Iris pigment epithelial cell (primary cell): ENCODE measurements at places on chromosomes 16 and 17.
A peak's percentile ranks its signal among the peaks of the same experiment; 100 is the strongest.

GRCh38 chr16:3508736-3509135 lies 7.9 kb downstream of the CLUAP1 start:
- no peak for DNase-seq

- DNase-seq, result no peak
Observed at GRCh38 chr17:34733333-34733732, 154.0 kb downstream of the TMEM132E start.

GRCh38 chr17:19726631-19727376 lies 10.4 kb upstream of the SLC47A2 start:
- DNase-seq, result no peak

- peak; percentile 25 for DNase-seq
Observed at GRCh38 chr17:14838567-14838966, 426.6 kb downstream of the PMP22 start.

DNA sequence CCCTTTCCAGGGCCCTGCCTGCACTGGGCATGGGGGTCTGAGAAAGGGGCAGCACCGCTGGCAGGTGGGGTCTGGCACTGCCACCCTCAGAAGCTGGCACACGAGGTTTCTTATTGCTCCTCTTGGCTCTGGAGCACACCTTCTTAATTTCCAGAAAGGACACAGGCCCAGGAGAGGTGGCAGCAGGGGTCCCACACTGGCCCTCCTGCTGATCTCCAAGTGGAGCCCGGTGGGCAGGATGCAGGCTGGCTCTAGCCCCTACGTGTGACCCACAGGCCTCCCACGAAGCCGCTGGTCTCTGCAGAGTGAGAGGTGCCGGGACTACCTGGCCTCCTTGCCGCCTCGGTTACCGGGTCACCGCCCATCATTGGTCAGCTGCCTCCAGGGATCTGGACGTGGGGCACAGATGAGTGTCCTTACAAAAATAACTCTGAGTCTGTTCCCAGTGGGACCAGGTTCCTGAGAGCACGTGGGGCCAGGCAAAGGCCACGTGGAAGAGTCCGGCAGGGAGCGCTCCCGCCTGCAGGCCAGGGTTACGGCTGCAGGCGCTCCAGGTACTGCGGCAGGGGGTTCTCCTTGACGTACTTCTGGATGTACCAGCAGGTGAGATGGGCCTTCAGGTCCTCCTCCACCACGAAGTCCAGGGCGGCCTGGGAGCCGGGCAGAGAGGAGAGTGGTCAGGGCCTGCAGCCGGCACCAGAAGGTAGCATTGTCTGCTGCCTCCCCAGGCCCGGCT lies 10.3 kb downstream of the NATD1 start:
- no peak for DNase-seq

- no peak for DNase-seq
Observed at GRCh38 chr17:47720196-47720595, 12.8 kb upstream of the TBX21 start.

DNA sequence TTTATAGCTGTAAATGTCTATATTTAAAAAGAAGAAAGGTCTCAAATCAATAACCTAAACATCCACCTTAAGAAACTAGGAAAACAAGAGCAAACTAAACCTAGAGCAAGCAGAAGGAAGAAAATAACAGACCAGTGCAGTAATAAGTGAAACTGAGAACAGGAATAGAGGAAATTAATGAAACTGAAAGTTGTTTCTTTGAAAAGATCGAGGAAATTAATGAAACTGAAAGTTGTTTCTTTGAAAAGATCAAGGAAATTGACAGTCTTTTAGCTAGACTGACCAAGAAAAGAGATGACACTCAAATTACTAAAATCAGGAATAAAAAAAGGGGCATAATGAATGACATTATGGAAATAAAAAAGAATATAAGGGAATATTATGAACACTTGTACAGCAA lies 46.4 kb downstream of the SLFN5 start:
- no peak for DNase-seq

GRCh38 chr17:42536048-42536371 lies at the start of gene NAGLU:
Gene NAGLU (plus strand): TSS chr17:42536241. CDS start chr17:42536273, 32 bp downstream.
- DNase-seq, result peak; percentile 79
